Neural crest cell (in vitro differentiated cells): ENCODE measurements at places on chromosomes 2 and 18. TPM values are rescaled to one million over a fixed set of nuclear protein-coding genes. Genes with fewer than 3 reads are reported as not detected.

DNA sequence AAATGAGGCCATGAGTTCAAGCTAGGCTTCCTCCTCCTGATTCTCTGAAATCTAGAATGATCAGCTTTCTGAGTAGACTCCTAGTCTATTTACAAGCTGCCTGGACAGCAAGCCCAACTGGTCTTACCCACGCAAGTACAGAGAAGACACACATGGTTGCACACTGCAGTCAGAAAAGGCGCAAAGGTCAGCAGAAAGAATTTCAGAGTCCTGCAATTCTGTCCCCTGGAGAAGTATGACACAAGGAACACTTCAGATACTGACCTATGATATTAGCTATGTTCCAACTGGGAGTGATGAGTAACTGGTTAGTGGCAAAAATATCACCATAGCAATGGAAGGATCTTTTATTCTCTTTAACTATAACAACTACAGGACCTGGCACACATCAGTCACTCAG lies 336.1 kb upstream of the PKDCC start:
- no peak overlapping the region for H3K4me3 ChIP-seq
- H3K4me1 ChIP-seq = peaks cover 52% of the 10 kb centered on the region
- no peaks in the 10 kb centered on the region for H3K27me3 ChIP-seq
- no peak for DNase-seq

DNA sequence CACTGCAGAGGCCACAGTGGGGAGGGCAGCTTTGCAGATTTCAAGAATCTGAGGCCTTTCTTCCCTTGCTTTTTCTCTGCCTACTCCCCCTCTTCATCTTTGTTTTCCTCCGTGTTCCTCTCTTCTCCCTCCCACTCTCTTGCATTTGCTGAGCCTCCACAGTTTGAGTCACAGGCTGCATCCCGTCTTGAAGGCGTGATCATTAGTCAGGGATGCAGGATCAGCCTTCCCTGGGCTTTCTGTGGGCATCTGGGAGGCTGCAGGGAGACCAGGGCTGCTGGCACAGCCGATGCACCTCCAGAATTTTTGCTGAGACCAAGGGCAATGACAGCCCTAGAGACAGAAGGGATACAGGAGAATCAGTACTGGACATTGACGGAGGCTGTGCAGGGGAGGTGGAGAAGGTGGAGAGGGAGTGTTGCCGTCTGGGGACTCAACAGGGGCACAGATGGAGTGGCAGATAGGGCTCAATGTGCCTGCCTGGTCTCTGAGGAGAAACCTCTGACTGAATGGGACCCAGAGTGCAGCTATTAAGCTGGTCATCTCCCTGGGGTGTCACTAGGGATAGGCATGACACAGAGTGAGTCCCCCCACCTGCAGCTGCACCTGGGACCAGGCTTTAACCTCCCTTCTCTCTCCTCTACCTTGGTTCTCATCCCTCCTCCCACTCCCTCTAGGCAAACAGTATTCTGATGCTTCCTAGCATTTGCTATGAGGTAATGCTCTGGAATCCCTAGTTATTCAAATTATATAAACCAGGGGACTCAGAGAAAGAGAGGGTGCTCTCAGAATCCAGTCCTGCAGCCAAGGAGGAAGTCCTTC lies 29.0 kb upstream of the DNAJC27 start:
- no peaks in the 10 kb centered on the region for H3K36me3 ChIP-seq
- no peak for DNase-seq
- peaks cover 2% of the 10 kb centered on the region for H3K27me3 ChIP-seq
- no peak overlapping the region for H3K27ac ChIP-seq

DNA sequence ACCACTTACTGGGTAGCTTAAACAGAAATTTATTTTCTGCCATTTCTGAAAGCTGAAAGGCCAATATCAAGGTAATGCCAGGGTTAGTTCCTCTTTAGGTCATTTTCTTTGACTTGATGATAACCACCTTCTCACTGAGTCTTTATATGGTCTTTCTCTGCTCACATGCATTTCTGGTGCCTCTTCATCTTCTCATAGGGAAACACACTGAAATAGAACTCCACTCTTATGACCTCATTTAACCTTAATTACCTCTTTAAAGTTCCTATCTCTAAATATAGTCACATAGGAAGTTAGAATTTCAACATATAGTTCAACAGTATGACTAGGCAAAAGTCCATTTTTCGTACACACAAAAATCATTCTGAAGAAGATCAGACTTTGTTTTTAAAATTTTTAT lies 616.8 kb upstream of the VRK2 start:
- H3K4me3 ChIP-seq = no peak overlapping the region
- H3K27ac ChIP-seq = no peak overlapping the region
- no peaks in the 10 kb centered on the region for H3K4me1 ChIP-seq
- no peak for DNase-seq
- H3K36me3 ChIP-seq = no peaks in the 10 kb centered on the region
- no peaks in the 10 kb centered on the region for H3K27me3 ChIP-seq

DNA sequence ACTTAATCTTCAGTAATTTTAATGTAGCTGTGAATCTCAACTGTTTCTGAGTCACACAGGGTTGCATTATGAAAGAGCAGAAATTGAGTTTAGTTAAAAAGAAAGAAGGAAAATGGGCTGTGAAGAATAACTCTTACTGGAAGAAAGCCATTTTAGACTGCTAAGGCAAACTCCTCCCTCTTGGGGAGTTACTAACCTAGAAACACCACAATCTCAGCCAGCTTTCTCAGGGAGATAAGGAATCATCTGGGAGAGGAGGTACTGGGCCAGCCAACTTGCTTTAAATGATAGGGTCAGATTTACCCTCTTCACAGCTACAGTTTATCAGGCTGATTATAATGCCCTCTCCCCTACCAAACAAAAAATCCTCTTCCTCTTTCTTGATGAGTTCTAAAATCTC lies 119.5 kb downstream of the CCDC148 start:
- DNase-seq = no peak
- H3K4me1 ChIP-seq = no peaks in the 10 kb centered on the region
- no peak overlapping the region for H3K4me3 ChIP-seq
- H3K27ac ChIP-seq = no peak overlapping the region
- peaks cover 2% of the 10 kb centered on the region for H3K36me3 ChIP-seq
- H3K27me3 ChIP-seq = no peaks in the 10 kb centered on the region

- H3K27me3 ChIP-seq = no peaks in the 10 kb centered on the region
- H3K36me3 ChIP-seq = no peaks in the 10 kb centered on the region
- no peak overlapping the region for H3K4me3 ChIP-seq
- DNase-seq = no peak
These were observed 107.3 kb downstream of the TANC1 start for GRCh38 chr2:159075727-159076126.

The FAM124B gene
- not detected in 2 replicates for total RNA-seq

The DCDC2C gene
- total RNA-seq = not detected in 2 replicates

GRCh38 chr2:202261531-202261930 lies 4.0 kb upstream of the NOP58 start:
- H3K27ac ChIP-seq = no peak overlapping the region
- DNase-seq = no peak
- peak overlapping the region; percentile 47 for H3K4me3 ChIP-seq
- no peaks in the 10 kb centered on the region for H3K27me3 ChIP-seq

DNA sequence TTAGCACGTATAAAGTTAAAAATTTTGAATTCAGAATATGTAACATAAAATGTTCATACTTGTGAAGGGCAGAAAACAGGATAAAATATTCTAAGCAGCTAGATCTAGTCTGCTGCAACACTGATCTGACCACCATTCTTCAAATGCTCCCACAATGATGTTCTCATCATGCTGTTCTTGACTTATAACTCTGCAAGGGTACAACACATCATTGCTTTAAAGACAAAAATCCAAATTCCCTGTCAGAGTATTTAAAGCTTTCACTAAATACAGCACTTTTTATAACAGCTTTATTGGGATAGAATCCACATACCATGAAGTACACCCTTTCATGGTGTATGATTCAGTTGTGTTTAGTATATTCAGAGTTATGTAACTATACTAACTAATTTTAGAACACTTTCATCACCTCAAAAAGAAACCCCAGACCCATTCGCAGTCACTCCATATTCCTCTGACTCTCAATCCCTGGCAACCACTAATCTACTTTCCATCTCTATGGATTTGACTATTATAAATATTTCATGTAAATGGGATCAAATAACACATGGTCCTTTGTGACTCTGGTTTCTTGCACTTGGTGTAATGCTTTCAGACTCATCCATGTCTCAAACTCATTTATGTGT lies 56.4 kb downstream of the MAP4K3 start:
- H3K27me3 ChIP-seq = no peaks in the 10 kb centered on the region
- no peak for DNase-seq
- H3K4me1 ChIP-seq = peaks cover 12% of the 10 kb centered on the region
- H3K36me3 ChIP-seq = peaks cover 6% of the 10 kb centered on the region

- no peak overlapping the region for H3K27ac ChIP-seq
- H3K4me1 ChIP-seq = peaks cover 4% of the 10 kb centered on the region
- no peaks in the 10 kb centered on the region for H3K36me3 ChIP-seq
- no peak overlapping the region for H3K4me3 ChIP-seq
- DNase-seq = no peak
- no peaks in the 10 kb centered on the region for H3K27me3 ChIP-seq
These were observed 169.2 kb upstream of the FHL2 start for GRCh38 chr2:105567996-105568494.

The OSBPL6 gene
- total RNA-seq = 10.8 and 11.9 TPM in 2 replicates

DNA sequence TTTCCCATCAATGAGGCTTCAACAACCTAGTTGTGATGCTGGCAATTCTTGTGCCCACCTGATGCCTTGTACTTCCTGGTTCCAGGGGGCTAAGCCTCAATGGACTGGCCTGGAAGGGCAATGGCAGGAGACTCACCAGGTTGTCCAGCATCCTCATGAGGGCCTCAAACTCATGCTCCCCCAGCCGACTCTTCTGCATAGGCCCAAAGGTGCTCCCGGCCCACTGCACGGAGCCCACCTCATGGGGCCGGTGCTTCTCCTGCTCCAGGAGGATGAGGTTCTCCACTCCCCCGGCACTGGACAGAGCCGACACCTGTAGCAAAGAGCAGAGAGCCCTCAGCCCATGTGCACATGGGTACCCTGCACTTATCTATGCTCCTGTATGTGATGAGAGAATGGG lies 84.5 kb downstream of the ADD2 start:
- no peak overlapping the region for H3K27ac ChIP-seq
- H3K27me3 ChIP-seq = no peaks in the 10 kb centered on the region
- peaks cover 13% of the 10 kb centered on the region for H3K4me1 ChIP-seq
- H3K36me3 ChIP-seq = peaks cover 6% of the 10 kb centered on the region
